ENCODE measurements at places on chromosomes 13 and 19. TPM values are rescaled to one million over a fixed set of nuclear protein-coding genes. Genes with fewer than 3 reads are reported as not detected.

- DNase-seq, result no peak
These were observed 16.1 kb upstream of the SLC46A3 start for GRCh38 chr13:28734906-28735305.

Gene CCDC70
- total RNA-seq, result not detected

GRCh38 chr19:56193981-56194640 lies 3.5 kb downstream of the ZSCAN5B start:
- no peak for DNase-seq

DNA sequence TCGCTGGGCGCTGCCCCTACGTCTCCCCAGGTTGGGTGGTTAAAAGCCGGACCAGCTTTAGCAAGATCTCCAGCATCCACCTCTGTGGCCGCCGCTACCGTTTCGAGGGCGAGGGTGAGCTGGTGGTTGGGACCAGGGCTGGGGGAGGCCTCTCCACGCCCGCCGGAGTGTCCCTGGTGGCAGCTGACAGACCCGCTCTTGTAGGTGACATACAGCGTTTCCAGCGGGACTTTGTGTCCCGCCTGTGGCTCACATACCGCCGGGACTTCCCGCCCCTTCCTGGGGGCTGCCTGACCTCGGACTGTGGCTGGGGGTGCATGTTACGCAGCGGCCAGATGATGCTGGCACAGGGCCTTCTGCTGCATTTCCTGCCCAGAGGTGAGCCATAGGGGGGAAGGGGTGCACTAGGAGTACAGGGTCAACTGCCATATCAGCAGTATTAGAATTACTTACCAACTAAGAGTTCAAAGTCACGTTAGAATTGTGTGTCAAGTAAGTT lies 1.1 kb downstream of the ATG4D start:
- DNase-seq, result peak; percentile 27

DNA sequence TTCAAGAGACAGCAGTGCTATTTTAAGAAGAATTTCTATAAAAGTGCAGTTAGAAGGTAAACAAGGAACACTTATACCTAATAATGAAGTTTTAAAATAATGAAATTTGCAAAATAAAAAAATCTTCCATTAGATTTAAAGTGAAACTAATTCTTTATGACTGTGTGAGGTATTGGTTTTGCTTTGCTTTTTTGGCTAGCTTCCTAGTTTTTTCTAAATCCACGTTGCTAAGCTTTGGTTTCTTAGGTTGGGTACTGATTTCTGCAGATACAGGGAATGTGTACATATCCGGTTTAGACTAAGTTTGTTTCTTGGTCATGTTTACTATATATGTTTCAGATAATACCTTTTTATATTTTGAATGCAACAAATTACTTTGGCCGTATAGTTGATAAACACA lies 59.8 kb downstream of the SLC7A9 start:
- no peak for DNase-seq

- DNase-seq, result no peak
These were observed 4.0 kb upstream of the CYTH2 start for GRCh38 chr19:48465215-48465614.

DNA sequence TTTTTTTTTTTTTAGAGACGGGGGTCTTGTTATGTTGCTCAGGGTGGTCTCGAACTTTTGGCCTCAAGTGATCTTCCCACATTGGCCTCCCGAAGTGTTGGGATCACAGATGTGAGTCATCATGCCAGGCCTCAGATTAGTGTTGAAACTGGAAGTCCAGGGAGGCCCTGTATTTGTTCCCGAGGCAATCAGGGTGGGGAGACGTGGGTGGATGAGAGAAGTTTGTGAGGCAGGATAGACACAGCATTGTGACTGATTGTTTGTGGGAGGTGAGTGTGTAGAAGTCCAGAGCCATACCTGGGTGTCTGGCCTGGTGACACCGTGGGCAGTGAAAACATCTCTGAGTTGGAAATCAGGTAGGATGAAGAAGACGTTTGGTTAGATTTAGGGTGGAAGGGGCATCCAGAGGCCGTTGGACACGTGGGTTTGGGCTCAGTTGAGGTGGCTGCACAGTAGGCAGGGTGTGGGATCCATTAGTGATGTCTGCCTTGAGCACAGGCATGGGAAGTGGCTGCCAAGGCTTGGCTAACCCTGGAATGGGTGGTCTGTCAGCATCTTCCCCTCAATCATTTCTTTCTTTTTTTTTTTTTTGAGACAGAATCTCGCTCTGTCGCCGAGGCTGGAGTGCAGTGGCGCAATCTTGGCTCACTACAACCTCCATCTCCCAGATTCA lies 12.4 kb downstream of the RTN2 start:
- DNase-seq, result no peak

Gene ENOX1
- total RNA-seq, result 0.78 TPM

- no peak for DNase-seq
These were observed 220.9 kb upstream of the SOX21 start for GRCh38 chr13:94933230-94933751.

Gene NCR1
- not detected for total RNA-seq

- DNase-seq, result no peak
These were observed 69.2 kb downstream of the NALCN start for GRCh38 chr13:101346942-101347728.
